ENCODE measurements at places on chromosomes 1 and 21.

GRCh38 chr1:231075497-231075896 lies 35.4 kb upstream of the FAM89A start:
- DNase-seq, result no peak

- DNase-seq, result peak; percentile 67
Observed at GRCh38 chr1:164673584-164674214, 114.7 kb downstream of the PBX1 start.

GRCh38 chr1:227913764-227914721 lies 33.7 kb downstream of the WNT9A start:
- DNase-seq, result peak; percentile 8

- DNase-seq, result no peak
Observed at GRCh38 chr1:56410405-56410804, 169.0 kb downstream of the PLPP3 start.

GRCh38 chr1:40837601-40838000 lies 24.6 kb downstream of the CITED4 start:
- no peak for DNase-seq

DNA sequence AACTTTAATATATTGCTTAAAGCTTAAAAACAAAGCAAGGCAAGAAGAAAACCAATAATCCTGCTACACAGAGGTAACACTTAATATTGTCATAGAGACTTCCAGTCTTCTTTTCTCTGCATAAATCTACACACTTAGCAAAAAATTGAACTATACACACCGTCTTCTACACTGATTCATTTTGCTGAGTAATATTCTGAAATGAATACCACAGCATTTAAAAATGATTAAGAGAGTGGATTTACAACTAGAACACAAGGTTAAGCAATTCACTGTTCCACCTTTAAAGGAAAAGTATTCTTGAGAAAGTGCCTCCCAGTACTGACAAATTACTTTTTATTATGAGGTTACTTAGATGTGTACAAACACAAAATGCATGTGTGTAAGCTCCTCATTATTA lies 22.2 kb upstream of the ITPKB start:
- no peak for DNase-seq

- DNase-seq, result no peak
Observed at GRCh38 chr1:157313240-157313807, 175.1 kb upstream of the ETV3 start.

GRCh38 chr1:179142889-179143299 lies 61.0 kb downstream of the TOR3A start:
- DNase-seq, result no peak

GRCh38 chr1:43930168-43930948 lies 3.2 kb upstream of the ARTN start:
- DNase-seq, result peak; percentile 23

GRCh38 chr1:39970274-39970673 lies 15.3 kb downstream of the MFSD2A start:
- DNase-seq, result no peak

GRCh38 chr1:115118611-115119010 lies 29.3 kb upstream of the TSPAN2 start:
- no peak for DNase-seq

- DNase-seq, result no peak
Observed at GRCh38 chr21:36704958-36705678, 6.2 kb downstream of the SIM2 start.

DNA sequence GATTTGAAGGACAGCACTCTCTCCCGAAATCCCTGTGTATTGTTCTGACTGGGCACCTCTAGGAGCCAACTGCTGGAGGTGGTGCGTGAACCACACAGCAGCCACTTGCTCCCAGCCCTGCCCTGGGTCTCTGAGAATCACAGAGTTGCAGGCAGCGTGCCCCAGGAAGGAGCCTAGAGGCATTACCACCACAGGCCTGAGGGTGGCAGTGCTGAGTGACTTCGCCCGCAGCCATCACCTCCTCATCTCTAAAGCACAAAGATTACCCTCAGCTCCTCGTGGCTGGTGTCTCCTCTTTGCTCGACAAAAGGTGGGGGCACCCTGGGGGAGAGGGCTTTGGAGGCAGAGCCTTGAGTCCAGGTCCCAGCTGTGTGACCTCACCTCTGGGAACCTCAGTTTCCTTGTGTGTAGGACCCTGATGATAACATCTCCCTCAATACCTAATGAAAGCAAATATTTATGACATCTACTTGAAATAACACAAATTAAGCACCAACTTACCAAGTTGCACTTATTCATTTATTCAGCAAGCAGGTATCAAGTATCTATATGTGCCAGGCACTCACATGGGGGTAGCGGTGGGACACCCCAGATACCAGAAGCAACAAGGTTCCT lies 86.3 kb downstream of the VWA5B1 start:
- peak; percentile 48 for DNase-seq

- DNase-seq, result no peak
Observed at GRCh38 chr1:114116086-114116485, 37.6 kb downstream of the SYT6 start.

GRCh38 chr1:115156826-115157468 lies 67.6 kb upstream of the TSPAN2 start:
- no peak for DNase-seq

- DNase-seq, result no peak
Observed at GRCh38 chr1:177794376-177794991, 175.4 kb downstream of the SEC16B start.

GRCh38 chr1:225481738-225482137 lies 53.9 kb upstream of the LBR start:
- no peak for DNase-seq

GRCh38 chr1:60898987-60899386 lies 183.4 kb upstream of the NFIA start:
- no peak for DNase-seq

DNA sequence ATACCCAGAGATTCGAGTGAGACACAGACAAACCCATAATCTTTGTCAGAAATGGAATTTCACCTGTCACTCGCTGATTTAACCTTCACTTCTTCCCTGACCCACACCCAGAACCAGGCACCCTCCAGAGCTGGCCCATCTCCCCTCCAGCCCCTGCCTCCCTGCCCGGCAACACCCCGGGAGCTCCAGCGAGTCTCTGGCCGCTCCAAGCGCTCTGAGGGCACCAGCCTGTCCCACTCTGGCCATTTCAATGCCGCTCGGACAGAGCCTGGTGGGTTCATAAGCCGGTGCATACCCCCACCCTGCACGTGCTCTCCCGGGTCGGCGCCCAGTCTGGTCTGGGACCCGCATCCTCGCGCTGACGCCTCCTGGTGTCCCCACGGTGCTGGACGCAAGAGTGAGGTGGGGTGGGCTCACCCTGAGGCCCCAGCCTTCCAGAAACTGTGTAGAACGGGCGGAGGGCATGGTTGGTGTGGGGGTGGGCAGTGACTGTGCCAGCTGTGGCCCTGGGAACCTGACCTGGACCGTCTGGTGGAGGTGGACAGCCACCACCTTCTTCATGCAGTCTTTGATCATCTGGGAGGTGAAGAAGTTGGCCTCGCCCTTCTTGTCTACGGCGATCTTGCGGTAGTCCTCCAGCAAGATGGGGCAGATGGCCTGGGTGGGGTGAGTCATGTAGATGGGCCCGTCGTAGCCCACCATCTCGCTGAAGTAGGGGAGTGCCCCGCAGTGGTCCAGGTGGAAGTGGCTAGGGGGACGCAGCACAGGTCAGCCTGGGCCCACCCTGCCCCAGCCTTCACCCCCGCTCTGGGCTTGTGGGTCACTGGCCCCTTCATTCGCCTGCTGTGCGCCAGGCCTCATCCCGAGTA lies 5.4 kb downstream of the INTS11 start:
- DNase-seq, result no peak

DNA sequence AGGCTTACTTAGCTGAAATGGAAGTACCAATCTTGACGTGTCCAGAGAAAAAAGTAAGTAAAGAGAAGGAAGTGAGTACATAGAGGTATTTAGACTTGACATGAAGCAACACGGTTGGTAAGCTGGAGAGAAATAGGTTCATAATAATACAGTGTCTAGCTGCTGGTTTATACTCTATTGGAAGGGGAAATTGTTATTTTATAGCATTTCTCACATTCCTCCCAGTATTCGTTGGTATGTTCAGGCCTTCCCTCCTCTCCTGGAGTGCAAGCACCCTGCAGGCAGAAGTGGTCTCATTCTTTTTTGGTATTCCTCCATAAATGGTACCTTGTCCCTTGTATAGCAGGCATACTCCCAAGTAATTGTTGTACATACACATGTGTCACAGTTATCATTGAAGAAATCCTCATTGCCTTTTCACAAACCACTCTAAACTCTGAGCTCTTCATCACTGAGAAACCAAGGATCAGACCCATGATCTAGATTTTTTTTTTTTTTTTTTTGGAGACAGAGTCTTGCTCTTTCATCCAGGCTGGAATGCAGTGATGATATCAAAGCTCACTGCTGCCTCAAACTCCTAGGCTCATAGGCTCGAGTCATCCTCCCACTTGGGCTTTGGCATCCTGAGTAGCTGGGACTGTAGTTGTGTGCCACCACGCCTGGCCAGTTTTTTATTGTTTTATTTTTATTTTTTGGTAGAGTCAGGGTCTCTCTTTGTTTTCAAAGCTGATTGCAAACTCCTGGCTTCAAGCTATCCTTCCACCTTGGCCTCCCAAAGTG lies 9.8 kb upstream of the IPO9 start:
- DNase-seq, result no peak

GRCh38 chr1:38098101-38098847 lies 51.7 kb upstream of the POU3F1 start:
- DNase-seq, result no peak

DNA sequence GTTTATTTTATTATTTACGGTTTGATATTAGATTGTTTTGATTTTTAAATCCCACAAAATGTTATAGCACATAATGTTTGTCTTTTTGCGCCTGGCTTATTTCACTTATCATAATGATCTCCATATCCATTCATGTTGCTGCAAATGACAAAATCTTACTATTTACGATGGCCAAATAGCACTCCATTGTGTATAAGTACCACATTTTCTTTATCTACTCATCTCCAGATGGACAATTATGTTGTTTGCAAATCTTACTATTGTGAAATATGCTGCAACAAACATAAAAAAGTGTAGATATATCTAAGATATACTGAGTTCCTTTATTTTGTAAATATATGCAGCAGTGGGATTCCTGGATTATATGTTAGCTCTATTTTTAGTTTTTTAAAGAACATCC lies 1568.3 kb downstream of the AMY1C start:
- DNase-seq, result no peak

- DNase-seq, result no peak
Observed at GRCh38 chr1:157119008-157119407, 19.2 kb downstream of the ETV3 start.

GRCh38 chr1:214303141-214303930 lies 22.4 kb downstream of the SMYD2 start:
- DNase-seq, result no peak

GRCh38 chr1:245108246-245108645 lies 46.5 kb upstream of the KIF26B start:
- DNase-seq, result no peak

DNA sequence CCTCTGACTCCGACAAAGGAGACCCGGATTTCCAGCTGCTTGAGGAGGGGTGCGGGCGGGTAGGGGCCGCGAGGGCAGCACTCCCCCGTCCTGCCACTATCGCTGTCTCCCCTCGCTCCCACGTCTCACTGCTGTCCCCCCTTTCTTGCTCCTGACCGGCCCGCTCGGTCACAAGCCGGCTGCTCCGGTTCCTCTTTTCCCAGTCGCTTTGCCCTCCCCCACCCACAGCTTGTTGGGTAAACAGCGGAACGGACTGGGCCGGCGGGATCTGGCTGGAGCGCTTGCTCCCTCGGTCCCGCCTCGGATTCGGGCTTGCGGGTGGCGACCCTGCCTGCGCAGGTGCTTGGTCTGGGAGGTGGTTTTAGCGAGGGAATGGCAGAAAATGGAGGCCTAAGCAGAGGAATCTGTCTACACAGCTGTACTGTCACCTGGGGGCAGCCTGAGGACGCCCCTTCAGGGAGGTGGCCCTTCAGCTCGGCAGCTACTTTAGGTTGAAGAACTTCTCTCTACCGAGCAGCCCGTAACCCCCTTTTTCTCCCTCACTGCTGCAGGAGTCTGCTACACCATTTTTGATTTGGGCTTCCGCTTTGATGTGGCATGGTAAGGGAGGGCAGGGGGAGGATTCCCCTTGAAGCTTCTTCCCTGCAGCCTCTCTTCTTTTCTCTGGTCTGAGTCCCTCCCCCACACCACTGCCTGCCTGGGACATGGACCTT lies 645 bp downstream of the ATP6V0B start:
- no peak for DNase-seq

DNA sequence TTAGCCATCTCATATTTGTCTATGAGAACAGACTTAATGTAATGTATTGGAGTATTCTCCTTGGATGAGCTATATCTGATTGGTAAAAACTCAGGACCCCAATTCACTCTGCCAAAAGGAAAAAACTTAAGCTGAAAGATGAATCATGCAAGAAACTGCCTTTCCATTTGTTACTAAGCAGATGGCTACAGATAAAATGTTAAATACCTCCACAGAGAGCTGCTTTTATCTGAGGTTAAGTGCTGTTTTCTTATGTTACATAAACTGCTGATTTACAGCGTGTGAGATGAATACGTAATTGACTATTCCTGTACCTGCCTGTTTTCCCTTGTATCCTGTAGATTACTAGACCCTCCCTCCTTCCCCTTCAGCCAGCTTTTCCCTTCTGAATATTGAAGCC lies 49.3 kb downstream of the CLCA4 start:
- no peak for DNase-seq

DNA sequence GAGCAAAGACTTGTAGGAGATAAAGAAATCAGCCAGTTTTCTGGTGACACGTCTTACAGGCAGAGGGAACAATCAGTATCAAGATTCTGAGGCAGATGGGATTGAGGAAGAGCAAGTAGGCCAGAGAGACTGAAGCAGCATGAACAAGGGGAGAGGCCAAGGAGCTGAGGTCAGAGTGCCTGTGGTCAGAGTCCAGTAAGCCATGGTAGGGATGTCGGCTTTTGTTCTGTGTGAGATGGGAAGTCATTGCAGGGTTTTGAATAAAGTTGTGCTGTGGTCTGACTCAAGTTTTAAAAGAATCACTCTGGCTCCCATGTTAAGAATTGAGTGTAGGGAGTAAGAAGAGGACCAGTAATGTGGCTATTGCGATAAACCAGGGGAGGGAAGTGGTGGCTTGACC lies 85.9 kb upstream of the IVNS1ABP start:
- DNase-seq, result no peak

- peak; percentile 4 for DNase-seq
Observed at GRCh38 chr21:45019887-45020537, 54.4 kb upstream of the ADARB1 start.

- DNase-seq, result no peak
Observed at GRCh38 chr21:25396135-25396711, 211.1 kb downstream of the MRPL39 start.

- no peak for DNase-seq
Observed at GRCh38 chr1:234018816-234019215, 114.3 kb downstream of the SLC35F3 start.

Measured in BE2C (cell line).